Left ventricle myocardium superior (tissue), 1 donor: ENCODE measurements at places on chromosomes 2 and 18.

- DNase-seq, result no peak
Measured at GRCh38 chr2:7557376-7557775, 640.2 kb downstream of the RNF144A start.

- no peak for DNase-seq
Measured at GRCh38 chr2:163697846-163698637, 37.8 kb downstream of the FIGN start.

GRCh38 chr2:207166349-207167098, 776 bp upstream of the KLF7 start:
- peak; percentile 88 for DNase-seq

- no peak for DNase-seq
Measured at GRCh38 chr2:70125498-70125898, 38.2 kb downstream of the PCBP1 start.

GRCh38 chr2:81078102-81078501, 773.5 kb upstream of the LRRTM1 start:
- DNase-seq, result no peak

DNA sequence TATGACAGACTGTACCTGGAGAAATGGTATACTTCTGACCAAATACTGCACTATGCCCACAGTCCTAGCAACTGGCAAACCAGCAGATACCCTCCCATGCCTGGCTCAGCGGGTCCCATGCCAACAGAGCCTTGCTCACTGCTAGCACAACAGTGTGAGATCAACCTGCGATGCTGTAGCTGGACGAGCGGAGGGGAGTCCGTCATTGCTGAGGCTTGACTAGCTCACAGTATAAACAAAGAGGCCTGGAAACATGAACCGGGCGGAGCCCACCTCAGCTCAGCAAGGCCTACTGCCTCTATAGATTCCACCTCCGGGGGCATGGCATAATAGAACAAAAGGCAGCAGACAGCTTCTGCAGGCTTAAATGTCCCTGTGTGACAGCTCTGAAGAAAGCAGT, 93.2 kb upstream of the CAB39 start:
- DNase-seq, result no peak

- no peak for DNase-seq
Measured at GRCh38 chr2:169254774-169255173, 107.6 kb downstream of the LRP2 start.

DNA sequence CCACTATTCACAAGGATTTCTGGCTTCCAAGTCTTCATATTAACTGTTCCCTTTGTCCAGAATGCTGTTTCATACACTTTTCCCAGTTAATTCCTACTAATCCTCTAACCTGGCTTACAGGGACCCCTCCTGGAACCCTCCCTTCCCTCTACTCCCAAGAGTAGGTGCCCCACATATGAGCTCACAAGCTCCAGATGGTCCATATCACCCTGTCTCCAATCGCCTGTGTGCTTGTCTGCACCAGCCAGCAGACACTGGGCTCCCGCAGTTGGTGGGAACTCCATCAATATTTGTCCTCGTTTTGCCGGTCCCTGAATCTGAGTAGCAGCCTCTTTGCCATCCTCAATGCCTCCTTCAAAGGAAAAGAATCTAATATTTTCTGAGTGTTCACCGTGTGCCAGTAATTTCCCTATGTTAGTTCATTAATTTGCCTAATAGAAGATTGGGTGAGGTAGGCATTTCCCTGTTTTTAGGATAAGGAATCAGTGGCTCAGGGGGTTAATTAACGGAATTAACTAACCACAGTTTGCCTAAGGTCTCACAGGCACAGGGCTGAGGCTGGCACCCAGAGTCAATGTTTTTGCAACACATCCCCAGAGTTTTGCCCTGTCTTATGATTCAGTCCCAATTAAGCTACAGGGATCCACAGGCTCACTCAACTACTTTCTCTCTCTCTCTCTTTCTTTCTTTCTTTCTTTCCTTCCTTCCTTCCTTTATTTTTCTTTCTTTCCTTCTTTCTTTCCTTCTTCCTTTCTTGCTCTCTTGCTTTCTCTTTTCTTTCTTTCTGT, 141.6 kb upstream of the CYP1B1 start:
- DNase-seq, result no peak

GRCh38 chr18:6943143-6943542, 174.5 kb downstream of the LAMA1 start:
- no peak for DNase-seq

GRCh38 chr18:25189391-25190185, 162.4 kb downstream of the ZNF521 start:
- DNase-seq, result no peak

DNA sequence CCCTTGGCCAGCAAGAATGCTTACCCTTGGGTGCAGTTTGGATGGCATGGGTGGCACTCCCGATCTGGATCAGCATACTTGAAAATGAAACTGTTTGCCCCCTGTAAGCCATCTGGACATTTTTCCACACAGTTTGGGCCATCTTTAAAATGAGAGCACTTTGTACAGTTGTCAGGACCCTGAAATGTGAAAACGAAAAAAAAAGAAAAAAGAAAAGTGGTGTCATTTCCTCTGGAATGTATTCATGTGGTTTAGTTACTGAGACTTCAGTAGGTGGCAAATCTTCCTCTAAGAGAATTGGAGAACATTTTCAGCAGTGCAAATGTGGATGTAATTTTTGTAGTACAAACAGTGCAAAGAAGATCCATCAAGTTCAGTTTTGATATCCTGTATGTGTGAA, 873.3 kb downstream of the ERBB4 start:
- no peak for DNase-seq

DNA sequence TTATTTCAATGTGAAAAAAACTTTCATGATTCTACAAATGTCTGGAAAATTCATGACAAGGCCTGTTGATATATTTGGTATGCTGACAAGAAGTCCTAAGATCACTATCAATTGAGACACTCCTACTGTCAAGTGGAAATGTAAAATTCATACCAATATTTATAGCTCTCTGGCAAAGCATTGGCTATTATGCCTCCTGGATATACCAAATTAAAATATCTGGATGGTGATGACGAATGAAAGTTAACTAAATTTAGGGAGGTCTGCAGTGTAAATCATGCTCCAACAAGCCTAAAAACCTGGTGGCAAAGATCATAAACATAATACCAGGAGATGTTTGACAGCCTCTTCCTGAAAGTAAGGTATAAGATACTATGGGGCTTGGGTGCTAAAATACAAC, 41.1 kb upstream of the TCF4 start:
- no peak for DNase-seq

GRCh38 chr18:47050468-47050867, 15.0 kb upstream of the ELOA2 start:
- no peak for DNase-seq

DNA sequence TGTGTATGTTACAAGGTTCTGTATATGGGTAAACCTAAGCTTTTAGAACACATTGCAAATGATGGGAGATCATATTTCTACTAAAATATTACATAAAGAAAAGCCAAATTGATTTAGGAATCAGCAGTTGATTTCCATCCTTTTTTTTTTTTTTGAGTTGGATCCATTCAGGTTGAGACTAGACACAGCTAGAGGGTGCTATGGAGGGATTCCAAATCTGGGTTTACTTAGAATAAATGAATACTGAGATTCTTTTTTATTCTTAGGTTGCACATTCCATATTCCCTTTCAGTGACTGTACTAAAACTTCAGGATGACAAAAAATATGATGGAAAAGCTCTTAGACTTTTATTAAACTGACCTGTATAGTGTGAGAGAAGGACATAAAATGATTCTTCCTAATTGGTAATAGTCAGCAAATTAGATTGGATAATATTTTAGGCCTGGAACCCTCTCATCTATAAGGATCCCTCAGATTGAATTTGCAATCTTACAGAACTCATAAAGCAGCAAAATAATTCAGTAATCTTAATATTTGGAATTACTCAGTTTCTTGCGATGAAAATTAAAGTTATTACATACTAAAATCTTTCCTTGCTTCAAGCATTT, 183.3 kb upstream of the SESTD1 start:
- DNase-seq, result no peak

DNA sequence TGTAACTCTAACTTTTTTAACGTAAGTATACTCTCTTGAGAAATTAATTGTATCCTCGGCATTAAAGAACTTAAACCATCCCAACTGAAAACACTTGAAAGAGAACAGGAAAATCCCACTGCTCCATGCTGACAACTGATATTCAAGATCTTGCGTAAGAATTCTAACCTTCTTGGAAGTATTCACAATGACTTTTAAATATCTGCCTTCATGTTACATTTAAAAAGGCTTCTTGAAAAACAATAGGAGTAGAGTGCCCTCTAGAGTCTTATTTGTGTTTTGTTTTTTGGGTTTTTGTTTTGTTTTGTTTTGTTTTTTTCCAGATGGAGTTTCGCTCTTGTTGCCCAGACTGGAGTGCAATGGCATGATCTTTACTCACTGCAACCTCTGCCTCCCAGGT, 65.4 kb upstream of the DNAJC10 start:
- no peak for DNase-seq

- DNase-seq, result no peak
Measured at GRCh38 chr2:49582946-49583345, 428.6 kb upstream of the FSHR start.

GRCh38 chr2:32884346-32884745, 62.4 kb upstream of the LTBP1 start:
- DNase-seq, result no peak

- DNase-seq, result no peak
Measured at GRCh38 chr2:86357392-86357963, 20.1 kb upstream of the REEP1 start.

- DNase-seq, result no peak
Measured at GRCh38 chr2:196951973-196952372, 25.5 kb upstream of the PGAP1 start.

DNA sequence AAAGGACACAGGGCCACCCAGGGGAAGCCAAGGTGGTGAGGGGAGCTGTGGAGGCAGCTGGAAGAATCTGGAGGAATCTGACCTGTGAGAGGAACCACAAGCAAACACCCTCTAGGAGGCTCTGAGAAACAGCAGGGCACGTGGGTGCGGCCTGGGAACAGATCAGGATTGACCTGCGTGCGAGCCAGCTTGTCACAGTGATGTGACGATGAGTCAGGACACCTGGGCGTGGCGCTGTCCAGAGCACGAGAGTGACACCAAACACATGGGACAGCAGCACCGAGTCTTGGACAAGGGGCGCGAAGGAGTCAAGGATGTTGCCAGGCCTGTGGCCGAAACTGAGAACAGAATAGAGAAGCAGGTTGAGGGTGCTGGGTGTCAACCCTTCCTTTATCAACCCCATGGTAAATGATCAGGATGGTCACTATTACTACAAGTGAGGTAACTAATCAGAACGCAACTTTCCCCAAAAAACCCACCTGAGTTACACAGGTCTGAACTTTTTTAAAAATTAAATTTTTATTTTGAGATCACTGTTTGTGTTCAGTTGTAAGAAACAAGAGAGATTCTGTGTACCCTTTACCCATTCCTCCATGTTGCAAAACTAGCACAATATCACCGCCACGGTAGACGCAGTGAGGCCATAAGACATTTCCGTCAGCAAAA, 637 bp upstream of the SFT2D3 start:
- DNase-seq, result peak; percentile 68

GRCh38 chr2:191910518-191910917, 63.6 kb upstream of the CAVIN2 start:
- DNase-seq, result no peak

GRCh38 chr18:5912566-5912965, 17.2 kb upstream of the TMEM200C start:
- no peak for DNase-seq

GRCh38 chr2:101300836-101301235, 7.7 kb downstream of the RNF149 start:
- no peak for DNase-seq

- no peak for DNase-seq
Measured at GRCh38 chr2:225462945-225463344, 63.4 kb downstream of the NYAP2 start.

GRCh38 chr18:45165176-45165713, 450.0 kb upstream of the SLC14A2 start:
- DNase-seq, result no peak

DNA sequence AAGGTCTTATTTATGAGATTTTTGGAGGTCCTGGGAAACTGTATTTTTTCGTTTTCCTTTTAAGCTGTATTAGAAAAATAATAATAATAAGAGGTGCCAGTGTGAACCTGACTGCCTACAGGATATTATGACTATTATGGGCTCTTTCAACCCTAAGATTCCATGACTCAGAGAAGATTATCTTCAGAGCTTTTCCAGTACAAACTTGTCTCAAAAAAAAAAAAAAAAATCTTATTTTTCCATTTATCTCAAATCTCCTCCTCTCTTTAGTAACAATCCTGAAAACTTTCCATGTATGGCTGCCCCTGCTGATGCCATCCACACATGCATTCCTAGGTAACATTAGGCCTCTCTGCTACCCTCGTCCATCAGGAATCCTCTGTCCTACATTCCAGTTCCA, 36.7 kb upstream of the RPE start:
- no peak for DNase-seq

DNA sequence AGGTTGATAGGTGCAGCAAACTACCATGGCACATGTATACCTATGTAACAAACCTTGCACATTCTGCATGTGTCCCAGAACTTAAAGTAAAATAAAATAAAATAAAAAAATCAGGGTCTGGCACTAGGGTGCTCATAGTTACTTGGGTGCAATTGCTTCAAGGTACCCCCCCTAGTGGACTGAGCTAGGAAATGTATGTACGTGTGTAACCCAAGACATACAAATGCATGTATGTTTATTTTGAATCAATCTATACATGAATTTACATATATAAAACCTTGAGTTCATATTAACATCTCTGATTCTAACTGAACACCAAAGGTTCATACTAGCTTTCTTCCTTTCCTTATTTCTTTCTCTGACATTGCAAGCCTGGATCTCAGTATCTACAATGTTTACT, 51.5 kb downstream of the USP37 start:
- DNase-seq, result no peak

GRCh38 chr2:43175020-43175441, 51.4 kb downstream of the ZFP36L2 start:
- no peak for DNase-seq

- DNase-seq, result no peak
Measured at GRCh38 chr2:201633661-201634249, 9.5 kb downstream of the TMEM237 start.

GRCh38 chr2:222319586-222320435, 21.0 kb upstream of the PAX3 start:
- DNase-seq, result peak; percentile 67

- DNase-seq, result no peak
Measured at GRCh38 chr2:205750797-205751196, 68.5 kb downstream of the NRP2 start.

GRCh38 chr2:197171582-197171981, 139.0 kb downstream of the ANKRD44 start:
- DNase-seq, result no peak

DNA sequence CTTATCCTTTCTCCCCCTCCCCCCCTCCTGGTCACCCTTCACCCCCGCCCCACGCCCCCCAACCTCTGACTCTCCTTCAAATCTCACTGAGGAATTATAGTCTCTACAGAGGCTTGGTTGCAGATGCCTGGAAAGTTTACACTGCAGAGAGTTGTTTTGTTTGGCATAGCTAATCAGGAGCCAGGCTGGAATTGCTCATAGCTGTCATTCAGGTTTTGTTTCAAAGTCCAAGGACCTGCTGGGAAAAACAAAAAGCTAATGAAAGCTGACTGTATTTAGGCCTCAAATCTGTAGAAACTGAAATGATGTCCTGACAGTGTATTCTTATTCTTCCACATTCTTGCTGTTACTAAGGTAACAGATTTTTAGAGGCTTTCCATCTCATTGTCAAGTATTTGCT, 22.6 kb downstream of the GREB1L start:
- DNase-seq, result no peak

- DNase-seq, result no peak
Measured at GRCh38 chr18:38244480-38244879, 678.9 kb upstream of the CELF4 start.

GRCh38 chr2:200425026-200425821, 84.6 kb downstream of the KCTD18 start:
- DNase-seq, result no peak
